ENCODE measurements at places on chromosomes 7 and 10.
A peak's percentile ranks its signal among the peaks of the same experiment; 100 is the strongest.

DNA sequence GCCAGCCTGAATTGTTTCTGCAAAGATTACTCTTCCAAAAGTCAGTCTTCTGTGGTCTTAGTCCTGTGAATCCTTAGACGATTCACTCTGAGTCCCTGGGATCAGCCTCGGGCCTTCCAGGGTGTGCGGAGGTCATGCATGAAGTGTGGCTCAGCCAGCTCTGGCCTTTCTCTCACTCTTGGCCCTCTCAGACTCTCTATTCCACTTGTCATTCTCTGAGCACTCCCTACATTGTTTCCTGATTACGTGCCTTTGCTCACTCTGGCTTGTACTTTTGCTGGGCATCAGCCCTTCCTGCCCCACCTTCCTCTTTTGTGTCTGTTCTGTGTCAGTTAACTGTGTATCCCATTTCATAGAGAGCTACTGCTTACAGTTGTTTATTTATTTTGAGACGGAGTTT, 36.0 kb downstream of the CCNY start:
- no peak for DNase-seq

DNA sequence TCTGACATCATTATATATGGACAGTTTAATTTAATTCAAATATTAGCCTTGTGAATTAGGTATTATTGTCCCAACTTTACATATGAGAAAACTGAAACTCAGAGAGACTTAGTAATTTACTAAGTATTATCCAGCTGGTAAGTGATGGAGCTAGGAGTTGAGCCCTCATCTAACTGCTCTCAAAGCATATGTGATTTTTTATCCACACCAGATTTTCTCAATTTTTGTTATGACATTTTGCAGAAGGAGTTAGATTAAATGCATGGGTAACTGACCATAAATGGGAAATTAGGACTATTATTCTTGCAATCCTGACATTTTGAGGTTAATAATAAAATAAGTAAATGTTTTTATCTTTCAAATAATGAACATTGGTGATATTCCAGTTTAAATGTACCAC, 778.3 kb upstream of the SORCS1 start:
- DNase-seq = no peak

DNA sequence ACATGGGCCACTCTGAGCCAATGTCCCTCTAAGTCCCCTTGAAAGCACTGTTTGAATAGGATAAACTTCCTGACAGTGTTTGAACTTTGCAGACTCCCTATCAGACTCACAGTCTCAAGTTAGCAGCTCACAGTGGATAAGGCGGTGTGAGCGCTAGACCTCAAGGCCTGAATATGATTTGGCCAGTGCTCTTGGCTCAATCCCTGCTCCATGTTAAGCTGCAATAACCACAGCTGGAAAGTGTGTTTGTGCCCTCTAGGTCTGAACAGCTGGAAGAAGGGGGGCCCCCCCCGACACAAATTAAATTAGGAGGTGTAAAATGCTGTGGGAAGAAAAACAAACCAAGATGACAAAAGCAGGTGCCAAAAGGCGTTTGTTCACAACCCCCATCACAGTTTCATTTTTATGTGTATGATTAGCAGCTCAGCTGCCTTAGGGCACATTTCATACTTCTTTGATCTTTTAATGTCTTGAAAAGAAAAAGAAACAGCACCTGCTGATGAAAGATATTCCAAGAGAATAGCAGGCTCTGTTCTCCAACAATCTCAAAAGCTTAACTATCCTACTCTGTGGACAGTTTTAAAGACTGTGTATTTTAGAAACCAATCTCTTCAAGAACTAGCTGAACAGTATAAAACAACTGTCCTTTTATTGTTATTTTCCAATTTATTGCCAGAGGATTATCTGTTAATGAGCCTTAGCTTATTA, 167.6 kb downstream of the SNX13 start:
- no peak for DNase-seq

- no peak for DNase-seq
Measured at GRCh38 chr10:129404091-129404490, 63.0 kb upstream of the MGMT start.

GRCh38 chr10:8036506-8037198, 17.8 kb upstream of the GATA3 start:
- DNase-seq = no peak

- peak; percentile 96 for DNase-seq
Measured at GRCh38 chr7:135509839-135510591, at the start of gene CNOT4. CNOT4 (minus strand) TSS chr7:135510102; CDS start chr7:135438331, 71,771 bp downstream.

GRCh38 chr10:2745666-2746065, 321.7 kb upstream of the PFKP start:
- no peak for DNase-seq

Data from stimulated activated CD4-positive, alpha-beta T cell treated with anti-CD3 and anti-CD28 coated beads, Interleukin-4, amount 100 ng/mL, for 48 hours (primary cell).